AG08395 (cell line): ENCODE measurements at places on chromosomes 13 and 19.

GRCh38 chr13:114119196-114119595 lies 13.2 kb downstream of the RASA3 start:
- DNase-seq, result peak; percentile 84

DNA sequence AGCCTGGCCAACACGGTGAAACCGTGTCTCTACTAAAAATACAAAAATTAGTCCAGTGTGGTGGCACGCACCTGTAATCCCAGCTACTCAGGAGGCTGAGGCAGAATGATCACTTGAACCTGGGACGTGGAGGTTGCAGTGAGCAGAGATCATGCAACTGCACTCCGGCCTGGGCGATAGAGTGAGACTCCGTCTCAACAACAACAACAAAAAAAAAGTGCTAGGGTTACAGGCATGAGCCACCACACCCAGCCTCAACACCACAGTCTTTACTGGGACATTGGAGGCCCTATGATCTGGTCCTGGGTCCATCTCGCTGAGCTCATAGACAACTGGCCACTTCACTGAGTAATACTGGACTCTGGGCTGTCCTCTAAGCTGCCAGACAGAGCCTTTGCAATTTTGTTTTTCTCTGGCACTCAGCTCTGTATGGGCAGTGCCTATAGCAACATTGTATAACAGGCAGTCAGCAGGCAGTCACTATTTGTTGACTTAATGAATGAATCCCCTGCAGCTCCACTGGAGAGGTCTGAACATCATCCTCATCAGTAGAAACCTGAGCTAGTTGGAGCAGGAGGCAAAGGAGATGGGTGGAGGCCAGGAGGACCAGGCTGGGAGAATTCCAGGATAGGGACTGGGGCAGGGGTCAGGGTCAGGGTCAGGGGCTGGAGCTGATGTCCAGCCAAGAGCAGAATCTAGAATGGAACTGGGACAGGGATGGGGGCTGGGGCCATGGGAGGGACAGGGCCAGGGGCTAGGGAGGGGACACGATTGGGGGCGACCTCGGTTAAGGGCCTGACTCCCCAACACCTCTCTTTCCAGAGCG lies 8.1 kb downstream of the BLOC1S3 start:
- DNase-seq, result no peak

DNA sequence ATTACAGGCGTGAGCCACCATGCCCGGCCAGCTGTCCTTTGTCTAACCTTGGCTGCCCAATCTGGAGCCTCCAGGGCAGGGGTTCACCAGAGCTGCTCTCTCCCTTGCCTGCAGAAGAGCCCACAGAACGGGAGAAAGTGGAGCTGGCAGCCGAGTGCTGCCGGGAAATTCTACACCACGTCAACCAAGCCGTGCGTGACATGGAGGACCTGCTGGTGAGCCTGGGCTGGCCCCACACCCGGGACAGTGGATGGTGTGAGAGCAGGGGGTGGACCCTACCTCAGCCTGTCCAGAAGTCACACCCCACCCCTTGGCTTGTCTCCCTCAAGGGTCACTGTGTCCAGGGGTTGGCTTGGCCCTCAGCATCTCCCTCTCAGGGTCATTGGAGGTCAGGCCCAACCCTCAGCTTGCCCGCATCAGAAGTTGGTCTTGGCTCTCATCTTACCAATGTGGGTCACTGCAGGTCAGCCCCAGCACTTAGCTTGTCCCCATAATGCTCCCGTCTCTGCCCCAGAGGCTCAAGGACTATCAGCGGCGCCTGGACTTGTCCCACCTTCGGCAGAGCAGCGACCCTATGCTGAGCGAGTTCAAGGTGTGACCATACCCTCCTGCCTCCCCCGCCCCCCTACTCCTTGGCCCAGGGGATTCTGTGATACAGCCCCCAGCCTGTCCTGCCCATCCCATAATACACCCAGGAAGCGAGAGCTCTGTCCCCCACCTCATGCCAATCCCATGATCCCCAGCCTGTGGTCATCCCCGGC lies 20.4 kb downstream of the ARHGEF1 start:
- DNase-seq, result no peak

DNA sequence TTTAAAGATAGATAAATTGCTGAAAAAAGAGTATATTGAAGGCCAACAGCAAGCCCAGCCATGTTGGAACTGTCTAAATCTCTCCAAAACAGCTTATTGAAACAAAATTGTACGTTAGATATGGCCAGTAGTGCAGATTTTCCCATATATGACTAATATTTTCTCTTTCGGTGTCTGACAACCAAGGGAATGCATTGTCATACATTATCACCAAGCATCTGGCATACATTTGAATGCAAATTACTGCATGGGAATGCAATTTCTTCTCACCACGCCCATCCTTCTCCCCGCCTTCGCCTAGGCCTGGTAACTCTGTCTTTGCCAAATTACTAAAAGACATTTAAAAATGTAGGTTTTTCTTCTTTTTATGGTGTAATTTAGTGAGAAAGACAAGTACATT lies 32.5 kb upstream of the IRS2 start:
- peak; percentile 22 for DNase-seq

- DNase-seq, result no peak
Observed at GRCh38 chr19:29624489-29625185, 18.6 kb downstream of the POP4 start.

- no peak for DNase-seq
Observed at GRCh38 chr13:100828226-100828625, 153.6 kb upstream of the TMTC4 start.

DNA sequence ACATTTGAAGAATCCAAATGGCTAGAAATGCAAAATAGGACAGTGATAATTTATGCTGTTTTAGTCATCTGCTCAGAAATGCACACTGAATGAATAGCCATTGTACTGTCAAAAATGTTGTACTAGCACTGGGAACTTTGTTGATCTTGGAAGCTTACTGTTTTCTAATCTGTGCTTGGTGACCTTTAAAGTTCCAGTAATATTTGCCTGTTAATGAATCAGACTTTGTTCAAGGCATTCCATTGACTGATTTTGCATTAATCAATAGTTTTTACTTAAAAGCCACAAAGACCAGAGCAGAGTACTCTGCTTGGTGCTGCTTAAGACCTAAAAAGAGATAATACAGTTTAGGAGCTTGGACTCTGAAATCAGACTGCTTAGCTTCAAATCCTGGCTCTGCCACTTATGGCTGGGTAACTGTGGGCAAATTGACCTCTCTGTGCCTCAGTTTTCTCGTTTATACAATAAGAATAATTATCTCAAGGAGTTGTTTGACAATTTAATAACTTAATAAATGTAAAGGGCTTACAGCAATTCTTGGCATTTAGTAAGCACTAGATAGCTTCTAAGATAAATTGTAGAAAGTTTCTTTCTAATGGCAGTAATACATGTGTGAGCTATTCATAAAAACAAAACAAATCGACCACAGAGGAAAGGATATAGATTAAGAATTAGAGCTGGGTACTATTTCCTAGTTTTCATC lies 4.6 kb upstream of the SLAIN1 start:
- DNase-seq, result no peak

DNA sequence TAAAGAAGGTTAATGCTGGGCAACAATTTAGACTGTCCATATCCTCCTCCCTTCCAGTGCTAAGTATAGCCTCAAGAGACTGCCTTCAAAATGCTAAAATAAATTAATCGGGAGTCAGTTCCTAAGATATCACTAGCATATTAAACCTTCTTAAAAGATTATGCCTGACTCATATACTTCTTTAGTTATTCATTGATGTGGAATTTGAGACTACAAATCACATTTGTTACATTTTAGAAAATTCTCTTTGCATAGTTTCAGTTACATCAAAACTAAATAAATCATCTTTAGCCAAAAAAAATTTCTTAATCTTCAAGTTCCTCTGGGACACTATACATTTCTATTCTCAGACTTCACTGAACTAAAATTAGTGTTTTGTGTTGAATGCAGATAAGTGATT lies 769.1 kb downstream of the PCDH9 start:
- DNase-seq, result no peak

- DNase-seq, result no peak
Observed at GRCh38 chr19:46368116-46368515, 21.2 kb downstream of the PPP5C start.

DNA sequence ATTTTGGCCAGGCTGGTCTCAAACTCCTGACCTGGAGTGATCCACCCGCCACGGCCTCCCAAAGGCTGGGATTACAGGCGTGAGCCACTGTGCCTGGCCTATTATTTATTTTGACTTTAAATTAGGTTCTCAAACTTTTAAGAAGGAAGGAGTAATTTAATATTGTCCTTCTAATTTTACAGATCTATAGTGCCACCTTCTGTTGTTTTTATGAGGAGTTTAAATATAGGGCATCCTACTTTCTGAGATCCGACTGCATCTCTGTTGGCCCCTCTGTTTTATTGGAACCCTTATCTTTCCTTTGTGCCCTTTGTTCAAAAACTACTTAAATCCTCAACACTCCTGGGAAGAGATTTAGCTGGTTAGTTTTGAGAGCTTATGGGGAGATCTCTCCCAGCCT lies 25.4 kb upstream of the ZMYM5 start:
- DNase-seq, result peak; percentile 18

DNA sequence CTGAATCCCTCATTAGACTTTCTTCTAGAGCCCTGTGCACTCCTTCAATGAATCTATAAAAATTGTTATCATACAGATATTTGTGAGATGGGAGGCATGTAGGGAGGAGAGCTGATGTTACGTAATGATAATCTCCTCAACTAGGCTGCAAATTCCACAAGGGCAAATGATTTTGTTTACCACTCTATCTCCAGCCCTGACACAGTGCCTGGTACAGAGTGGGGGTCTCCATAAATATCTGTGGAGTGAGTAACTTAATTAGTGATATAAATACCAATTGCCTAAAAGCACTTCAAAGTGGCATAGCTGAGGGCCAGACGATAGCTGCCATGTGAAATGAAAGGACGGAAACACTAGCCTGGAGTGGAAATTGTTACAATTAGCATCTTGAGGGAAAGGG lies 54.2 kb downstream of the SERTM1 start:
- DNase-seq, result no peak

DNA sequence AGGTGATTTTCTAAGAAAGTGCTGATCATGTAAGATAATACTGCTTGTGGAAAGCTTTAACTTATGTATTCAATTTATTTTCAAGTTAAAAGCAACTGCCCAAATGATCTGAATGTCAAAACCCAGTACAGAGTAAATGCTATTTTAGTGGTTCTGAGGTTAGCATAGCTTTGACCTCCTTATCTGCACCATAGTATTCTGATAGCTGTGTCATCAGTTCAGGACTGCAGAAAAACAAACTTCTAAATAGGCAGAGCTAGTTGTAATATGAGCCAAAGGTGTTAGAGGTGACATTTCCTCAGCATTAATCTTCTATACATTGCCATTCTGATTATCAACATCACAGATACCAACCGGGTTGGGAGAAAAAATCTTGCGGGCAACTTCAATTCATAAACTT lies 758.7 kb downstream of the SLITRK5 start:
- DNase-seq, result no peak

GRCh38 chr13:50635504-50635903 lies 208.0 kb downstream of the DLEU7 start:
- no peak for DNase-seq

GRCh38 chr13:97896446-97896845 lies 57.0 kb upstream of the IPO5 start:
- DNase-seq, result no peak

DNA sequence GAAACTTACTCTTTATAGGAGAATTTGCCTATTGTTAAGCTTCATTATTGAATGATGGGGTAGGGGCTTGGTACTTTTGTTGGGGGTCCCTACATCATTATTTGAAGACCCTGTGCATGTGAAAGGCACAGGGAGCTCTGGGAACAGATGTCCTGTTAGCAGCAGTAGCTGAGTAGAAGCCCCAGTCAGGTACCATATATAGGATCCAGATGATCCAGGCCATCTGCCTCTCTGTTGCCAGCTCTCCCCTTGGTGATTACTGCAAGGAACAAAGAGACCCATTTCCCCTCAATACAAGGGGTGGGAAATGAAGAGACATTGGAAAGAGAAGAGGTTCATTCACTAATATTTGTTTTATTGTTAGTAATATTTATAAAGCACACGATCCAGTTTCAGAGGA lies 4.4 kb upstream of the MTMR6 start:
- DNase-seq, result no peak

- DNase-seq, result no peak
Observed at GRCh38 chr19:7152568-7152967, 83.1 kb downstream of the ZNF557 start.

DNA sequence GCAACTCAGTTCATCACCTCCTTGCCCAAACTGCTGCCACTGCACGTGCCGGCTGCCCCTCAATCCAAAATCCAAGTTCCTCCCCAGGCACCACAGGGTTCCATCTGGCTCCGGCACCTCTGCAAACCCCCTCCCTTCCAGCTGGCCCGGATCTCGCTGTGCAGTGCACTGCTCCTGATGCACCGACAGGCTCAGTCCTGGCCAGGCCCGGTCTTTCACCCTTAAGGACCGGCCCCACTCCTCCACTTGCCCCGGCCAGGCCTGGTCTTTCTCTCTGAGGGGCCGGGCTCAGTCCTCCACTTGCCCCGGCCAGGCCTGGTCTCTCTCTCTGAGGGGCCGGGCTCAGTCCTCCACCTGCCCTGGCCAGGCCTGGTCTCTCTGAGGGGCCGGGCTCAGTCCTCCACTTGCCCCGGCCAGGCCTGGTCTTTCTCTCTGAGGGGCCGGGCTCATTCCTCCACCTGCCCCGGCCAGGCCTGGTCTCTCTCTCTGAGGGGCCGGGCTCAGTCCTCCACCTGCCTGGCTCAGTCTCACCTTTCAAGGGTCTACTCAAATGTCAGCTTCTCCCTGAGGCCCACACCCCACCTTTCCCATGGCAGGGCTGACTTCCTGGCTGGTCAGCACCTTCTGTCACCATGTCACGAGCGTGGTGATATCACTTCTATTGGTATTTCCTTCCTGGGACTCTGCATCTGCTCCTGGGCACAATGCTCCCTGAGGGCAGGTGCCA lies 6.9 kb downstream of the ZNF787 start:
- no peak for DNase-seq

- DNase-seq, result no peak
Observed at GRCh38 chr13:68509734-68510621, 1279.8 kb upstream of the PCDH9 start.

DNA sequence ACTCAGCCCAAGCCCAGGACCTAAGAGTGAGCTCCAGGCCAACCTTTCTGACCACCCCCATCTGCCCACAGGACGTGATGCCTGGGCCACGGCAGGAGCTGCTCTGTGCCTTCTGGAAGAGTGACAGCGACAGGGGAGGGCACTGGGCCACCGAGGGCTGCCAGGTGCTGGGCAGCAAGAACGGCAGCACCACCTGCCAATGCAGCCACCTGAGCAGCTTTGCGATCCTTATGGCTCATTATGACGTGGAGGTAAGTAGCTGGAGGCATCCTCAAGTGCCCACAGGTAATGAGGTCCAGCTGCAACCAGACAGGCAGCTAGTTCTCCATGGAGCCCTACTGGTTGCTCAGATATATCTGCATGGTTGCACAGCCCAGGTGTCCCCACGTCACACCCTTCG lies 14.8 kb downstream of the DDX39A start:
- no peak for DNase-seq
